Ascending aorta (tissue), 2 donors: ENCODE measurements at places on chromosomes 7 and 10.

- DNase-seq: no peak
Measured at GRCh38 chr7:116425647-116426209, 73.8 kb upstream of the CAV2 start.

- peak; percentile 52 for DNase-seq
Measured at GRCh38 chr10:71748671-71749191, 24.6 kb downstream of the VSIR start.

GRCh38 chr10:104117839-104118323 lies 4.1 kb upstream of the SFR1 start:
- no peak for DNase-seq

- no peak for DNase-seq
Measured at GRCh38 chr7:8516976-8517375, 83.6 kb downstream of the NXPH1 start.

DNA sequence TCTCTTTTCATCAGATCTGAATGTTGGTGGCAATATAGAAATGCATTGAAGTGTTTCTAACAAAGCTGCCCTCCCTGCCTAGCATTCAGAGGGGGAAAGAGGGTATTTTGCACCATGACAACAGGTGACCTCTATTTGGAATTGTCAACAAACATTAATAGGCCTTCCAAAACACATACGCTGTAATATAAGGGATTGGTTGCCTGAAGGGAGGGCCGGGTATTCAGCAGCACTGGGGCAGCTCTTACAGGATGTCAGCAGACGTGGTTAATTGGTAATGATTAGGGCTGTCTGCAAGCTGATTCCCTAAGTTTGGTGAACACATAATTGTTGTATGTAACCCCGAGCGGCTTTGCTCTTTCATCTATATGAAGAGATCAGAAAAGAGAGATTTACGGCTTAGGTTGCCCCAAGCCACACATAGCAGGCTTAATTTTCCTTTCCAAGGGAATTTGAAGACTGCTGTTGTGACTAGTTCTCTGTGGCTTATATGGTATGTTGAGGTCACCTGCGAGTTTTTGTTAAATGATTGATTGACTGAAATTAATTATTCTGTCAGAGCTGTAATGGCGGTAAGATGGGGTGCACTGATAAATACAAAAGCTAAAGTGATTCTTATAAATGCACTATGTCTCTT lies 759.3 kb downstream of the LRMDA start:
- DNase-seq: no peak

DNA sequence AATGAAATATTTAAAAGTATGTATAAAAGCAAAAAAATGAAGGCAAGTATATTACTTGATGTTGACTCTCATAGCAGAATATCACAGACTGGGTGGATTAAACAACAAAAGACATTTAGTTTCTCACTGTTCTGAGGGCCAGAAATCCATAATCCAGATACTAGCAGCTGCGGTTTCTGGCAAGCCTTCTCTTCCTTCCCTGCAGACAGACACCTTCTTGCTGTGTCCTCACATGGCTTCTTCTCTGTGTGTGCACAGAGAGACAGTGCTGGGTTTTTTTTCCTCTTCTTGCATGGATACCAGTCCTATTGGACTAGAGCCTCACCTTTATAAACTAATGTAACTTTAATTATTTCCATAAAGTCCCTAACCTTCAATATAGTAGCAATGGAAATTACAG lies 127.9 kb upstream of the AKR1E2 start:
- no peak for DNase-seq

DNA sequence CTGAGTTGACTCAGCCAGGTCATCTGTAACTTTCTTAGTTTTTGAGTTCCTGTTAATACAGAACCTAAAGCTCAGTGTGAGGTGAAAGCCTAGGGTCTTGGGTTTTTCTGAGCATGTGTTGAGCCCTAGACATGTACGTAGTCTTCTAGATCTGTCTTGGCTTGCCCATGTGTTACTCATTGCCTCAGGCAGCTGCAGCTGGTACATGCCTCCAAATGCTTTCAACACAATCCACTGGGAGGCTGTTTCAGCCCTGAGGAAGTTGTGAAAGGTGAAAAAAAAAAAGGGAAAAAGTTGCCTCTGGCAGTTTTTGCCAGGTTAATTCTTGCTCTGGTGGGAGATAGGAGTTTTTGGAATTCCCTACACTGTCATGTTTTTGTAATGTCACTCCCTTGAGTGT lies 134.6 kb downstream of the RNF216 start:
- no peak for DNase-seq

DNA sequence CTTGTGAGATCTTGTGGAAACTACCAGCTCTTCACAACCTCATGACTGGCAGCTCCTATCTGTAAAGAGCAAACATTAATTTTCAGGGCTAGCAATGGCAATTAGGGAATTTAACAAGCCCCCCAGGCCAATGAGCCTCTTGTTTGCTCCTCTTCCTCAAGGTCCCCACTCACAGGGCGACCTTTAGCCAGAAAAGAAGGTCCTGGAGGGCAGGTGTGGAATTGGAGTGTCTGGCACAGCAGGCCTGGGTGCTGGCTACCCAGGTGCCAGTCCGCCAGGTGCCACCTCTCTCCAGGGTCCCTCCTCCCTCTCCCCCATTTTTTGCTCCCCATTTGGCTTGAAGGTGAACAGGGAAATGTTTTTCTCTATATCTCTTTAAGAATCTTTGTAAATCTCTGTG lies 1.9 kb upstream of the CEP55 start:
- no peak for DNase-seq

DNA sequence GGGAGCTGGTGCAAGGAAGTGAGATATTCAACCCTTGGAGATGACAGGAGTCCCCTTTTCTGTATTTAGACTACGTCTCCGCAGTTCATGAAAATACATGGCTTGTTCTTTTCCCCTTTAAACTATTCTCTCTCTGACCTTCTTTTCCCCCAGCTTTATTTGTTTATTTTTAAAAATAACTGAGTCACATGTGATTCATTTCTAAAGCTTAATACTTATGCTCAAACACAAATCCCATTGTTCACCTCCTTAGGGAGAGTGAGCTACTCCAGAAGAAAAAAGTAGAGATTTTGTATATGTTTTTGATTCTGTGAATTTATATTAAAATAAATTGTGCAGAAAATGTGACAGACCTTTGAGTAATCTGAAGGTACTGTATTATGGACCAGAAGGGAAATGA lies 35.9 kb upstream of the FZD1 start:
- DNase-seq: no peak

- DNase-seq: peak; percentile 64
Measured at GRCh38 chr7:114086914-114087652, 168.3 kb upstream of the PPP1R3A start.

DNA sequence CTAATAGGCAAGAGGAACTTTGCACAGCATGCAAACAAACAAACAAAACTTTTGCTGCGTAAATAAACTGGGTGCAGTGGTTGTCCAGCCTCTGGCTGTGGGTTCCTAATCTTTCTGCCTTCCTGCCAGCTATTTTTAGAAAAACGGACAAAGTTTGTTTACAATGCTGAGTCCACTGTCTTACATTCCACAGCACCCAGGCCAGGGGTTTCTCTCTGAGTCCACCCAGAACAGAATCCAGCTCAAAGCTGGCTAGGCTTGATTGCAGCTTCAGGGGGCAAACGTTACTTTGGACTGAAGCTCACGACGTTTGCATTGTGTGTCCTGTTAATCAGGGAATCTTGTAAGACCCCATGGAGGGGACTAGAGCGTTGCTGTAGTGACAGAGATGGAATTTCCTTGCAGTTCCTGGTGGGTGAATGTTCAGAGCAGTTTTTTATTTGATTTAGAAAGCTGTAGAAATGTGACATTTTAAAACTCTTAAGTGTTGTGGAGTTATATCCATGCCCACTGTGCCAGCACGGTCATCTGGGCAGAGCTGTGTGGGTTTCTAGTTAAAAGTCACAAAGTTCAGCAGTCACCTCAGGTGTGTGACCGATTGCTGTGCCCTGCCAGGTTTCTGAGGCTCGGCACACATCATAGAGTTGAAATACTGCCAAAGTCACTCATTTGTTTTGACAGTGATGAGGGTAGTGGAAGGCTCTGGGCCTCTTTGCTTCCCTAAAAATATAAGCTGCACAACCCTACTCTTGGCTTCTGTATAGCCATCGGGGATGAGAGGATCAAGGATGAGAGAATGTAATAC lies 247.0 kb downstream of the STK31 start:
- no peak for DNase-seq
